ENCODE measurements at places on chromosomes 5 and 9. TPM values are rescaled to one million over a fixed set of nuclear protein-coding genes. Genes with fewer than 3 reads are reported as not detected.

SPARC gene
- total RNA-seq: not detected

DNA sequence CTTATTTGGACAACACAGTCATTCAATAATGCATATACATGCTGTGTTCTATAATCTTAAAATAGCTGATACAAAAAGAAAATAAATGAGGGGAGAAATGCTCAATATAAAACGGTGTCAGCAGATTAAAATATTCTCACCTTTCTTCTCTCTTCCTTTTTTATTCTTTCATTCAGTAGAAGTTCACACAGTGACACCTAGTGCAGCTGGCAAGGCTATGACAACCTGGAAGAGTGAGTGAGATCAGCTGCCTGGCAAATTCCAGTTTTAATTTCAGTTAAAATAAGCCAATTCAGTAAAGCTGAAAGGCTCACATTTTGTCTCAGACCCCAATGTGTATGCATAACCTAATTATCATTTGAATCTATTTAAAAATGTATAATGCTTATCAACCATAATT, 150.3 kb downstream of the RASEF start:
- no peak for DNase-seq

GRCh38 chr9:75451505-75451904, 363.2 kb downstream of the OSTF1 start:
- DNase-seq: no peak

FOXD4L5 gene
- 0.75 TPM for total RNA-seq

AK8 gene
- total RNA-seq: 0.93 TPM

ECSCR gene
- total RNA-seq: not detected

DNA sequence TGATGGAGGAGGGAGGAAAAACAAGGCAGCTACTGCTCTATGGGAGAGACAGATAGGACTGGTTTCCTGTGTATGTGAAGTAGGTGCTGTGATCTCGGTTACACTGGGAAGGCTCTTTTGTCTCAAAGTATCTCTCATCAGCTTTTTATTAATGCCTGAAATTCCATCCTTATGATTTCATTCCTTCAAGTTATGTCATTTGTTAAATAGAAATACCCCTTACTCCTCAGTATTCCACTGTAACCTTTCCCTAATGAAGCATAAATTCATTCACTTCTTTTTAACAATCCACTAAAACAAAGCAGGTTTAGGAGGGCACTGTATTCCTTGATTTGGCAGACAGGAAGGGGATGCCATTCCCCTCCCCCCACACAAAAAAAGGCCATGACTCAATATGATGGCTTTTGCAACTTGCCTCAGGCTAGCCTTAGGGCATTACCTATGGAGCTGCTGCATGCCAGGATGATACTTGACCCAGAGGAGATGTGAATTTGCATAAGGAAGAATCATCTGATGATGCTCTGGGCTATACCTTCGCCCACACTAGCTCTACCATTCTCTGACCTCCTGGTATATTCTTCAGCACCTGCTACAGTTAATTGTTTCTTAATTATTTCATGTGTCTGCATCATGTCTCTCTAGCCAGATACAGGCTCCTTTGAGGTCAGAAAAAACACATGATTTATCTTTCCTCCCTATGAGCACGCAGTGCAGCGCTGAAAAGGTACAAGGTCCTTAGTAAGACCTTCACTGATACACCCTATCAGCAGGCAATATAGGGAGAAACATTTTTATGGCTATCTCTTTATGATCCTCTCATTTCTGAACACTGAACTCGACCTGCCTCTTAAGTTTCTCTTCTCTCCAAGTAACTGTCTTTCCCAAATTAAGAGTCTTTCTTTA, 26.3 kb downstream of the NR3C1 start:
- DNase-seq: no peak

- DNase-seq: no peak
Observed at GRCh38 chr5:76125888-76126287, 42.7 kb downstream of the SV2C start.

COL15A1 gene
- 0.15 TPM for total RNA-seq

GRCh38 chr5:22998774-22999173, 145.6 kb upstream of the CDH12 start:
- no peak for DNase-seq

SLC25A48 gene
- not detected for total RNA-seq
